ENCODE measurements at places on chromosomes 11 and 22.

GRCh38 chr22:30662040-30662439 is 5.6 kb downstream of the DUSP18 start:
- no peak for DNase-seq

- no peak for DNase-seq
Observed at GRCh38 chr11:44326615-44327475, 16.9 kb upstream of the ALX4 start.

DNA sequence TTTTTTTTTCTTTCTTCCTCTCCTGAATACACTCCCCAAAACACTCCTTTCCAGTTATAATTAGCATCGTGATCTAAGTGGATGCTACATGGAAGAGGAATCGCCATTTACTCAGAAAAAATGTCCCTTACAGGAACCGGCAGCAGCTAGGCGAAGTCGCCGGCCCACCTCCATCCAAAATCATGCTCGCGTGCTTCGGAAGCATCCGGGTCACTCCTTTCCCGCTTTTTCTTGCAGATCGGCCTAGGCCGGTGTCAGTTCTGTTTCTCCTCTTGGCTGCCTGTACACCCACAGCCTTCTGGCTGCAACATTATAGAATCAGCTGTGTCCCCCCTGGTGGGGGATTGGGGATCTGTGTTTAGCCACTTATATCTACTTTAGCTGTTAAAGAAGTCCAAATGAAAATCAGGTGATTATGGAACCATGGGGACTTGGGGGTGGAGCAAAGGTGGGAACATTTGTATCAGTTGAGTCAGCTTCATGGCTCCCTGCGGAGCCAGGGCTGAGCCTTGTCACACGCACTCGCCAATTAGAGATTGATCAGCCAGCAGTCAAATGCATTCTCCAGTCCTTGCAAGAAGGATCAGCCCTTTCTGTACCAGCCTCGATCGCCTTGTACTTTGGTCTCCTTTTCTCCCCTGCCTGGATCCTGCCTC is 36.3 kb downstream of the ASRGL1 start:
- no peak for DNase-seq

DNA sequence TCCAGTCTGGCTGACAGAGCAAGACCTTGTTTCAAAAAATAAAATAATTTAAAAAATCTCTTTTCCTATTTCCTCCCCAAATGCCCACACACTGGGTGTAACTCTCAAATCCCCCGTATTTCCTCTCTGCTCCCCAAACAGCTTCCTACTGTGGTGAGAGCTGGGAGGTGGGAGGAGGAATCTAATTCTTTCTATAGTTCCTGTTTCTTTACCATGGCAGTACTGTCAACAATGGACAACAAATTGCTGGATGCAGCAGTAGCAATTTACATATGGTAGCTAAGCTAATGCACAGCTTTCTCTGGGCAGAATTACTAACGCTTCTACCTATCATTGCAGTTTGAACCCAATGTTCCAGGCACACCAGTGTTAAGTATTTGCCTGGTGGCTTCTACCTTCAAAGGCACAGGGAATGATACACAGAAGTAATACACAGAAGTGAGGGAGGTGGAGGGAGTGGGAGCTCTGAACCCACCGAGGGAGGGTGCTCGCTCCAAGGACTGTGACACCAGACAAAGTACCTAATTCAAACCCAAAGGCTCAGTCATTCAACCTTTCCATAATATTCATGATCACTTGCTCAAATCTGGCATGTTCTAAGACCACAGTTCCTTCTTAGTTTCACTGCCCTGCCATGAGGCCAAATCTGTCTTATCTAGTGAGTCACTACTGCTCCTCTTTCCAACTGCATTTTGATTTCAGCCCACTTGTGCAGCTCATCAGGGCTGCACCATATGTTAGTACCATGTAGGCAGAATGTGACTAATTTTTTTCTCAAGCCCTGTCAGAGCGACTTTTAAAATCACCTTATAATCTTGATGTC is 37.9 kb downstream of the CELF1 start:
- peak; percentile 51 for DNase-seq

- DNase-seq, result no peak
Observed at GRCh38 chr22:50531962-50532674, 2.3 kb upstream of the TYMP start.

GRCh38 chr11:2452321-2453012 is 7.7 kb downstream of the KCNQ1 start:
- DNase-seq, result no peak

GRCh38 chr11:35241083-35241482 is 102.1 kb downstream of the CD44 start:
- no peak for DNase-seq

DNA sequence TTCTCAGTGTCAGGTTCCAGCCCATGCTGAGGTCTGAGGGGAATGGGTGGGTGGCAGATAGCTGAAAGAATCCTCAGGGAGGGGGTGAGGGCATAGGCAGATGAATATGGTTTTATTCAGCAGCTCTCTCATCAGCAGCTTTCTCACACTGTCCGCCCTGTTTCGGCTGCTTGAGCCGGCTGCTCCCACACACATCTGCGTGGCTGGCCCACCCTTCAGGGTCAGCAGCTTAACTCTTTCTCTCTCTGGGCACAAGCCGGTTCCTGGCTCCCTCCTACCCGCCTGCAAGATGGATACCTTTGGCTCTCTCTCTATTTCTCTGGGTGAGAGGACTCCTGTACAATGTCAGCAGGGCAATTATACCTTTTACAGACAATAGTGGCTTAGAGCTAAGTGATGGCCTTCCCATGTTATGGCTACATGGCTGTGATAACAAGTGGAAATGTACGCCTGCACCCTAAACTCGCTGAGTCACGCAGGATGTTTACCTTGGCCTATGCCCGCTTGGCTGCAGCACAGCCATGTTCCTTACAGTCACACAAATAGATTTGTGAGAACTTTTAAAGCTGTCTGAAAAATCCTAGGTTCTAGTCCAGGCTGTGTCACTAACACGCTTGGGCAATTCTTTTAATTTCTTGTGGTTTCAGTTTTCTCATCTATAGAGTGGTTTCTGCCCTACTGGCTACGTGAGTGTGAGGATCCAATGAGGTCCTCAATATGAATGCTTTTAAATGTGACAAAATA is 4.1 kb downstream of the MMP20 start:
- no peak for DNase-seq

DNA sequence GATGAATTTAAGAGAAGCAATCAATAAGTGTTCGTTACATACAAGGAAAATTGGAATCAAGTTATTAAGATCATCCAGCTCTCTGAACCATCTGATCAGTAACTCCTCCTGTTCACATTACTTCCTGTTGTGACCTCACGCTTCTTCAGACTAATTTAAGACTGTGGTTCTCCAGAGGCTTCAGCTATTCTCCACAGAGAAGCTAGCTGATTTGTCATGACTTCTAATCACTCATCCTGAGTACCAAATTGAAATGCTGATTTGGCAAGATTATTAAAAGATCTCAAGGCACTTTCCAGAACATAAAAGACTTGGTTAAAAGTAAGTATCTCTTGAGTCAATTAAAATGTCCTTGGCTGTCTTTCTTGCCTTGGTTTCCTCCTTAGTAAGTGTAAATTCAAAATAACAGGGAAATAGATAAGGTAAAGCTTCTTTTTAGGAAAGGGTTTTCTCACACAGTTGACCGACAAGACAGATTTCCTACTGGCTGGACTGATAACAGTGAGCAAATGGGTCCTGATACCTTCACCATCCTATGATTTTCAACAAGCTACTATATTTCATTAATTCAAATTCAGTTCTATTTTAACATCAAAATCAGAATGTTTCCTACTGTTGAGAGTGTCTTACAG is 38.5 kb downstream of the GAB2 start:
- no peak for DNase-seq

GRCh38 chr11:72411623-72412419 is 22.5 kb downstream of the CLPB start:
- no peak for DNase-seq

DNA sequence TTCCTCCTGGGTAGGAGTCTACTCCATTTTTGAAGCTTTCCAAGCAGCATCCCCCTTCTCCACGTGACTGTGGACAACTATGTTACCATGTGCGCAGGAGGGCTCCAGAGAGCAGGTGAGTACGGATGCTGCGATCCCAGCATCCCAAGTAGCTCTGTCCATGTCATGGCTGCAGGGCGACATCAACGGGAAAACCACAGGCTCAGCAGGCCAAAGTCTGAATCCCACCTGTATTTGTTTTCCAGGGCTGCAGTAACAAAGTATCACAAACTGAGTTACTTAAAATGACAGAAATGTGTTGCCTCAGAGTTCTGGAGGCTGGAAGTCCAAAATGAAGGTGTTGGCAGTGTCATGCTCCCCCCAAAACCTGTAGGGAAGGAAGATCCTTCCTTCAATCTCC is 40.3 kb downstream of the MCHR1 start:
- DNase-seq, result no peak

- DNase-seq, result no peak
Observed at GRCh38 chr11:27532652-27533325, 26.2 kb upstream of the LIN7C start.

All from activated naive CD4-positive, alpha-beta T cell treated with anti-CD3 and anti-CD28 coated beads, Interleukin-2, amount 50 U/mL, for 16 hours (primary cell).